Posterior vena cava (tissue), 2 donors: ENCODE measurements at places on chromosomes 1 and 21.

GRCh38 chr1:84208935-84209334 is 64.9 kb downstream of the PRKACB start:
- no peak for DNase-seq

GRCh38 chr1:23177438-23178380 is 9.1 kb upstream of the LUZP1 start:
- peak; percentile 94 for DNase-seq

GRCh38 chr1:225042263-225042662 is 112.8 kb downstream of the DNAH14 start:
- DNase-seq, result no peak

DNA sequence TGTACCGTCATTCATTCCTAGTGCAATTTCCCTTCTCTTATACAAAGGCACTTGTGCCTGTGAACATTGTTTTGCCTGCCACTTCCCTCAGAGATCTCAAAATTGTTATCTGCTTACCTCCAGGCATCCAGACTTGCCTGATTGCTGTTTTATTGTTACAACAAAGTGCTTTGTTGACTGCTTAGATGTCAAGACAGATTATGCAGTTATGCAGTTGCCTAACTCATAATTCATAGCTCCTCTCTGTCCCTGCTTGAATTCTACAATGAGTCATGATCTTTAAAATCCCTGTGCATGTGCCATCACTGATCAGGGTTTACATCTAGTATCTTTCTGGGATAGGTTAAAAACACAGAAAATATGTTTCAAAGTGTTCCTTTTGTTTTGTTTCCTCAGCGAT is 24.5 kb downstream of the CXADR start:
- no peak for DNase-seq

DNA sequence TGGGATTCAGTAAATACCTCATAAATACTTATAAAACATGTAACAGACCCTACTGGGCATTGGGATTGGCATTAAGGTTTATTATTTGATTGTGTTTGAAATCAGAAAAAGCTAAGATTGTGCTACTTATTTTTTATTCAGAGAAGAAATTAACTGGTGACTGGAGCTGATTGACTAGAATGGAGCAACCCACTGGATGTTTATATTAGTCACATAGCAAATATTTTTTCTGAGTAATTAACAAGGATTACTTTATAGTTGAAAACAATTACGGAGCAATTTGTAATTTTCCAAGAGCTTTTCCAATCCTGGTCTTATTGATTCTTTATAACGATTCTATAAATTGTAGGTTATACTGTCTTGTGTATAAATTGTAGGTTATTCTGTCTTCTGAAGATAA is 208.7 kb downstream of the HLX start:
- no peak for DNase-seq

GRCh38 chr1:6207921-6208320 is 2.0 kb downstream of the RNF207 start:
- no peak for DNase-seq

DNA sequence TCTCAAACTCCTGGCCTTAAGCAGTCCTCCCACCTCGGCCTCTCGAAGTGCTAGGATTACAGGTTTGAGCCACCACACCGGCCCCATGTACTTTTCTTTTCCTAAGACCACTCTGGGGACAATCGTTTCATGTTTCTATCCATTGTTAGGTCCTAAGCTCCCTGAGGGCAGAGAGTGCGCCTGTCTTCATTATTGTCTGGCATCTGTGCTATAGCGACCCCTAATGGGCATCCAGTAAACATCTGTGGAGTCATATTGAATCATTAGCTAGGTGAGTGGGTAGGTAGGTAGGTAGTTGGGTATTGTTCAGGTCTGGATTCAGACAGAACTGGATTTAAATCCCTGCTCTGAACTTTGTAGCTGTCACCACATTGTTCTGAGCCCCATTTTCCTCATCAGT is 66.1 kb downstream of the TMEM53 start:
- DNase-seq, result no peak

- no peak for DNase-seq
These were observed 149.9 kb downstream of the MRPL39 start for GRCh38 chr21:25457411-25457810.

DNA sequence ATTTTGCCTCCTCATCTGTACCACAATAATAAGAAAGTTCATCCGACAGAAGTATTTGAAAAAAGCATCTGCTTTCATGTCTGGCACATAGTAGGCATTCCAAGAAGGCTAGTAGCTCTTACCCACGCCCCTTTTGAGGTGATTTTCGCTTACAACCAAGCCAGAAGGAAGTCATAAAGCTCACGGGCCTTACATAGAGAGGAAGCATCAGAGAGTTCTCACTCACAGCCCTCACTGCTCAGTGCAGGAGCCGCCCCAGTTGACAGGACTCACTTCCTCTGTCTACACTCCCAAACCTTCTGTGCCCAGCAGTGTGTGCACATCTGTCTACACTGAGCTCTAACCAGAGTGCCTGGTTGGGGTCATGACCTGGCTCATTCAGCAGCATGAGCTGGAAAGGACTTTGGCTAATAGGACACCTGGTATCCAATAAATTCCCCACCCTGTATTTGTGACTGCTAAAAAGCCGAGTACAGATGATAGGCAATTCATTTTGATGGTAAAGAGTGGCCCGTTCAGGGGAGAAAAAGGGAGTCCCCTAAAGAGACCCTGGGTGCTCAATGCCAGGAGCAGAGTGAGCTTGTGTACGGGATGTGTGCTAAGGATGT is 36.8 kb upstream of the DUSP10 start:
- DNase-seq, result no peak

GRCh38 chr1:21157054-21157453 is 19.6 kb downstream of the EIF4G3 start:
- no peak for DNase-seq

- no peak for DNase-seq
These were observed 1392.0 kb upstream of the PRMT6 start for GRCh38 chr1:105664495-105664894.

GRCh38 chr1:151858030-151858746 is 4.7 kb upstream of the THEM5 start:
- DNase-seq, result no peak

DNA sequence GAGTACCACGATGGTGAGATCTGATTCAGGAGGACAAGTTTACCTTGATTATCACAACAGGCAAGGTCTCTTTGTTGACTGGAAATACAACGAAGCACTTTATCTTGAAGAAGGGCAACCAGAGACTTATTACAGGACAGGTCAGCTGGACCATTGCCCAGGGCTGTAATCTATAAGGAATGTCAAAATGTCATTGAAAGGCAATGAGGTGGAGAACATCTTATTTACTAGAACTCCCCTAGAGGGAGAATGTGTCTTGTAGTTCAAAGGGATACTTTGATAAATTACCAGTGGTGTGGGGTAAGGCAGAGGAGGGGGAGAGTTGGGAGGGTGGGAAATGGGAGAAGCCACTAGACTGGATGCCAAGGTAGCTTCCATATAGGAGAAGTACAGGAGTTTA is 212.3 kb downstream of the NCAM2 start:
- DNase-seq, result no peak

DNA sequence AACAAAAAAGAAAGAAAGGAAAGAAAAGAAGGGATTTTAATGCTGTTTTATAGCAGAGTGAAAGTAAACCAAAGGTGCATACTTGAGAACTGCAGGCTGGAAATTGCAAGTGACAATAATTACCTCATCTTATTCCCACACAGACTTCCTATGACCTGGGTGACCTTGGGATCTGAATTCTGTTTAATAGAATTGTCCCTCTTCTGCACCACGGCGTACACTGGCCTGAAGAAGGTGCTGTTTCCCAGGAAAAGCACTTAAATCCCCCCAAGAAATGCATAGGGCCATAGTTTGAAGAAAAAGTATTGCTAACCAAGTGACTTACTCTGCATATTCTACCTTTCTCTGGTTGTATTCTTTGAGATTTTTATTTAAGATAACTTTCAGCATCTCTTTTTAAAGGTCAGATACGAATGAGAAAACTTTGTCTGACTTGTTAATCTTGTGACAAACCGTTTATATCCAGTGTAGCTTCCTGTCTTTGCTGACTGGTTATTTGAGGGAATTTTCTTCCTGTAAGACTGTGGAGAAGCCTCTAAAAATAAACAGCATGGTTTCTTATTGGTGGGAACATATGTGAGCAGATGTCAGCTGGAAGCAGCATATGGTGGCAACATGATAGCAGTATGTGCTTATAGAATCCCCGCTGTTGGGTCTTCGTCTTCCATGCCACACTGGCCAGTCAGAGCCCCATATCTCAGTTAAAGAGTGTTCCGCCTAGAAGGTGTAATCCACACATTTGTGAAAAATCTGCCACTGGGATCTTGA is 16.3 kb downstream of the TGFB2 start:
- no peak for DNase-seq

- no peak for DNase-seq
These were observed 5.0 kb upstream of the PDC start for GRCh38 chr1:186465946-186466345.

DNA sequence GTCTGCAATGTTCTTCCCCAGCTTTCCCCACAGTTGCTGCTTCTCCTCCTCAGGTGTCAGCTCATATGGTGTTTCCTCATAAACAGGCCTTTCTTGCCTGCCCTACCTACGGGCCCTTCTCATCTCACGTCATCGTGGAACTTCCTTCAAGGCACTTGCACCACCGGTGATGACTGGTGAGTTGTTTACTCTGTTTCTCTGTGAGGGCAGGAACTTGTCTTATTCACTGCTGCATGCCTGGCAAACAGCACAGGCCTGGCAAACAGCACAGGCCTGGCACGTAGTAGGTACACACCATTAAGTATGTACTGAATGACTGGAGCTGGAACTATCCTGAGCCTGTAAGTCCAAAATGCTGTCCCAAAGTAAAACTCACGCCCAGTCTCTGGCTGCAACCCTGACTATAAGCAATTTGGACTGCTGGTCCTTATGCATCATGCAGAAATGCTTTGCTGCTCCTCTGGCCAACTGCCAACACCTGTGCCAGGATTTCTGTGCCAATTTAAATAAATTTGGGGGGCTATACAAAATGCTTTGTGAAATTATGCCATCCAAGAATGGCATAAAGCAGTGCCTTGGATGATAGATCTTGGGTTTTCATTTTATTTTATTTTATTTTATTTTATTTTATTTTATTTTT is 25.7 kb downstream of the STK40 start:
- DNase-seq, result no peak

- DNase-seq, result no peak
These were observed 42.7 kb downstream of the ATP5PF start for GRCh38 chr21:25691976-25692375.

DNA sequence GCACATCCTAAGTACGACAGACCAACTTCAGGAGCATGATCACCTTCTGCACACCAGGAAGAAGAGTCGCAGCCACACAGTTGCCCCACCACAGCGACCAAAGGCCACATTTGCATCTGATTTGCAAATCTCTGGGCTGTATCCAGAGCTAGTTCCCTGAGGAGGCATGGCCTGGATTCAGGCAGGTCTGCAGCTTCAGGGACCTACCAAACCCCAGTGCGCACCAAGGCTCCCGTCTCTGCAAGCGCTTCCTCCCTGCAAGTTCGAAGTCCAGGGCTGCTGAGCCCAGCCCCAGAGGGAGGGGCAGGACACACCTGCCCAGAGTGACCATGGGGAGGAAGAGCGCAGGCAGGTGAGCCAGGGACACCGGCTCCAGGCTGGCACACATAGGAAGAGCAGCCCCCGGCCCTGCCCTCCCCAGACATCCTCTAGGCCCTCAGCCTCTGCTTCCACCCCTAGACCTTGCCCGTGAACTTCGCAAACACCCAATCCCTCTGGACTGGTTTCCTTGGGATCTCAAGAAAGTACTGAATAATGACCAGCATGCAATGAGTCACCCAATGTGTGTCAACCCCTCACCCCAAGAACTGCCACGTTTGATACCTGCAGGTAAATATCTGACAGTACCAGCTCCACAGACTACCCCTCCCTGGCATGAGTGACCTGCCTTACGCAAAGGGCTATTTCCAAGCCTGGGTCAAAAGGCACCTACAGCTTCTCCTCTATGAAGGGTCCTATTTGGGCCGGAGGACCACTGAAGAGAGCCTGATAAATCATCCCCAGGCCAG is 36.8 kb downstream of the CASZ1 start:
- DNase-seq, result no peak

DNA sequence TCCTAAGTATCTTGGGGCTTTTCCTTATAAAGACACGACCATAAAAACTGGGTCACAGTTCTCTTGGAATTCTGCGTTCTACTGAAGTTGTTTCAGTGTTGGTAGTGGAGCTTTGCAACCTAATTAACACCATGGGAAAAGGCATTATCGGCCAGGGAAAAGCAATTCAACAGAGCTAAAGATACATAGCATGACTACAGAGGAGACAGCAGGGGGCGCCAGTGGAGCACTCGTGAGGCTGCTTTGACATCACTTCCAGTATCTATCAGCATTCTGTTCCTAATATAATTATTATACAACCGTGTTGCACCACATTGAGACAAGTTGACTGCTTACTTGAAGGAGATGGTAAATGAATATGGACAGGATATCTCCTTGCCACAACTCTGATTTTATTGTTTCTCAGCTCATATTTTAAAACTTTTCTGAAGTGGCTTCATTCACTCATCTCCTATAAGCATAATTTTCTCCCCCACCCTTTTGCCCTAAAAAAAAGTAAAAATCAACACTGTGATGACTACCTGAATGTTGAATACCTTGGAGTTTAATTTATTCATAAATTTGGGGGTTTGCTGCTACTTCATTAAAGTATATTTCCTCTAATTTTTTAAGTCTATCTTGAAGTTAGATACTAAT is 39.4 kb downstream of the ZP4 start:
- no peak for DNase-seq

DNA sequence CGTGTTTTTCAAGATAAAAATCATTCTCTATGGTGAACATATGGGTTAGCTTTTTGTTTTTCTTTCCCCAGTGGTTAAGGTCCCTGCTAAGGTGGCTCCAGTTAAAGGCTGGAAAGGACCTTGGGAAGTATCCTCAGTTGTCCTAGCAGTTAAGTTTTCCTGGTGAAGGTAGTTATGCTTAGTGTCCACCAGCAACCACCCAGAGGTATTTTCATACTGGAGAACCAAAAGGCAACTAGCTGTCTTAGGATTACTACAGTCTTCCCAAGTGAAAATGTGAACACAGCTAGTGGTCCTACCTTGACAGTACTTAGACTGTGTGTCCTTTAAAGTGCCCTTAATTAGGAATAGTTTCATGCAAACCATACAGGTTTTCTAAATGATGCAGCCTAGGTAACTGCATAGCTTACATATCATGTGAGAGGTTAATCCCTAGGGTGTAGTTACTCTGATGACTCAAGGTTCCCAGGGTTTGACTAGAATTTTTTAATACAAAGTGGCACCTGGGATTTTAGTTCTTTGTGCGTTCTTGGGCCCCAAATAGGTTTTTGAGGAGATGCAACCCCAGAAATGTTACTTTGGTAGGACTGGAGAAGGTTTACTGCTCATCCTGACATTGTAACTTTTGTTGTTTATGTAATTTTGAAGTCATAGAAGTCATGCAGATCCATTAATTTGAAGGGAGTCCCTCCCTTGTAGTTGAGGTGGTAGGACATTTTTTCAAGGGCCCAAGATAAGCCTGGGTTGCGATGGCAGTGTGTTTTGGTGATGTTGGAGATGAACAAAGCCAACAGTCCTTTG is 36.5 kb downstream of the YY1AP1 start:
- DNase-seq, result no peak

DNA sequence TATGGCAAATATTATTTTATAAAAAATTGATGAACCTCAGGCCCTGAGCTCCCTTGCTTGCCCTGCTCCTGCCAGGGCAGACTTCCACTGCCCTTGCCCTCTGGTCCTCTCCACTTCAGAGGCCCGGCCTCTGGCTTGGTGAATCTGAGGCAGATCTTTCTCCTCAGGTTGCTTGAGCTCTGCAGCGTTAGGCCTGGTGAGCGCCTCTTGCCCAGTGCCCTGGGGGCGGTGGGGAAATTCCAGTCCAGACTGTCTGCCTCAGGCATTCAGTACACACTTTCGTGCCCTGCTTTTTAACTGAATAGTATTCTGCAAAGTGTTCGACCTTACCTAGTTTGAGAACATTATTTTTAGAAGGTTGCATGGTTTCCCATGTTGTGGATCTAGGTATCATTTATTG is 98.2 kb downstream of the PCBP3 start:
- DNase-seq, result no peak
